ENCODE measurements at places on chromosomes 5 and 9.

- no peak for DNase-seq
Measured at GRCh38 chr5:176540956-176541337, 3.7 kb upstream of the RNF44 start.

GRCh38 chr9:93297659-93298497 is 113.9 kb downstream of the WNK2 start:
- no peak for DNase-seq

GRCh38 chr5:111810112-111810511 is 53.1 kb upstream of the NREP start:
- DNase-seq, result no peak

GRCh38 chr9:12915366-12915954 is 140.6 kb downstream of the LURAP1L start:
- DNase-seq, result no peak

GRCh38 chr5:92800365-92800764 is 780.7 kb downstream of the NR2F1-AS1 start:
- no peak for DNase-seq

- no peak for DNase-seq
Measured at GRCh38 chr9:97763874-97764273, 66.7 kb upstream of the XPA start.

- DNase-seq, result no peak
Measured at GRCh38 chr9:35103660-35104191, 795 bp upstream of the STOML2 start.

DNA sequence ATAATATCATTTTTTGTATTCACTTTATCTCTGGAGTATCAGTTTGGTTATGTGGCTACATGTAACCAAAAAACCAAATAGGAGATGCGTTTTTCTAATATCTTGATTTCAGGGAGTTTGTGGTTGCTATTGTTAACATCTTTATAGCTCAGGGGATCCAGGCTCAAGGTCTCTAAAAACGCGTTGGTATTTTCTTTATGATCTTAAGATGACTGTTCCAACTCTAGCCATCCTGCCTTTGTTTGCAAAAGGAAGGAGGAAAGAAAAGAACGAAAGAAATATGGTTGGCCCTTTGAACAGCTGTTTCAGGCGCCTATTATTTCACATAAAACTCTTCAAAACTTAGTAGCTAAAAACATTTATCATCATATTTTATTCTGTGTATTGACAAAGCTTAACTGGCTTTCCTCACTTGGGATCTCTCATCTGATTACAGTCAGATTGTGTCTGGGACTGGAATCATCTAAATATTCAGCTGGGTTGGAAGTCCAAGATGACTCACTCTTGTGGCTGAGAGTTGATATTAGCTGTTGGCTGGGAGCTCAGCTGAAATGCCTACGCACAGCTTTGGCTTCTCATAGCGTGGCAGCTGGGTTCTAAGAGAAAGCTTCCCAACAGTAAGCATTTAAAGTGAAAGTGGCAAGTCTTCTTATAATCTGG is 60.1 kb downstream of the FAM174A start:
- DNase-seq, result no peak

DNA sequence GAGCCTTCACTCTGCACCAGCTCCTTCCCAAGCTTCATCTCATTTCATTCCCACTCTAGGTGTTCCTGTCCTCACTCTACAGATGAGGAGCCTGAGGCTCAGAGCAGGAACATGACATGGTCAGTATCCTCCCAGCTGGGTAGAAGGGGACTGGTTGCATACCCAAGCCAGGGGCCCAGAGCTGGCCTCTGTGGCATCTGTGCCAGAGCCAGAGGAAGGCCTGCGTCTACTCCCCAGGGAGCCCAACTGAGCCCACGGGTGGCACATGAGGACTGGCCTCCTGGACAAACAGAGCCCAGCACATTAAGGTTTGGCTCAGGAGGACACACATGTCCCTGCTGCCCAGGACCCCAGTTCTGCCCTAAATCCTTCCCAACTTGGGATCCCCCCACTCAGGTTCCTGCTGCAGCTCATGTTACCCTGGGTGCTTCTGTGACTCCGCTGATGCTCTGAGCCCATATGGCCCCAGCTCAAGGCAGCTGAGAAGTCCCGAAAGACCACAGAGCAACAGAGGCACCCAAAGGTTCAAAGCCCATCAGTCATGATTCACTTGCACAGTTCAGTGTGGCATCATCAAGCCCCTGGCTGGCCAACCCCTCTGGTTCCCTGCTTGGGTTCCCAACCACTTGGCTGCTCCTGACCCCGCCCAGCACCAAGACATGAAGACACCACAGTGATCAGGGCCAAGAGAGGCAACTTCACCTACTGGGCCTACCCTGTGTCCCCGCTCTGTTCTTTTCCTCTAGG is 8.5 kb upstream of the NEURL1B start:
- no peak for DNase-seq

DNA sequence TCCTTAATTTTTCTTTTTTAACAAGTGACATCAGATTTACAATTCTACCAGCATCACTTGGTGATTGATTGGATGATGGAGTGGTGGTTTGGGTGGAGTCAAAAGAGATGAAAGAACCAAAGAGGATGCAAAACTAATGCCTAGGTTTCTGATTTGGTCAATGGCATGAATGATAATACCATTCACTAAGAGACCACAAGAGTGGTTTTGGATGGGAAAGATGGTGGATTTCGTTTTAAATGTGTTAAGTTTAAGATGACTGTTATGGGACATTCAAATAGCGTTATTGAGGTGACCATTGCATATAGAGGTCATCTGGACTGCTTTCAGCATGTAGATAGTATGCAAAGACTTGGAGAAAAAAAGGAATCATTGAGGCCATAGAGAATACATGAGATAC is 3.6 kb downstream of the SMC5 start:
- DNase-seq, result no peak

DNA sequence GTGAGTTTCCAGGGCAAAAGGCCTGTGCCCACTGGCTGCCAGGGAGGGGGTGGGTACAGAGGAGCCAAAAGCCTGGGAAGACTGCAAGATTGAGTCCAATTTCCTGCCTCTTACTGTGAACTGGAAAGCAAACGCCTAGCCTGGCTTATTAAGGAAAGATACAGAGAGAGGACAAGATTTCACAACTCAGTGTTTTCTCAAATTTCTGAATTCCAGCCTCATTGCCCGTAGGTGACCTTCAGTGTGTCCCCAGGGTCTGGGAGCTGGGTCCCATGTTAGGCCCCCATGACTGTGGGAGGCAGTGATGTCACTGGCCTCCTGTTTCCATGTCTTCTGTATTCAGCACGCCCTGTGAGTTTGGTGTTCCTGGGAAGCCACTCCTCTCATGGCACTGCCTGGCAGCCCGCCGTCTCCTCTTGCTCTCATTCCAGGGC is 60.6 kb upstream of the PTPN3 start:
- DNase-seq, result no peak

- DNase-seq, result no peak
Measured at GRCh38 chr9:78296201-78296892, 578 bp upstream of the PSAT1 start.

- DNase-seq, result no peak
Measured at GRCh38 chr5:73369278-73369677, 79.3 kb downstream of the FOXD1 start.

- no peak for DNase-seq
Measured at GRCh38 chr5:10892147-10892910, 131.3 kb upstream of the DAP start.

DNA sequence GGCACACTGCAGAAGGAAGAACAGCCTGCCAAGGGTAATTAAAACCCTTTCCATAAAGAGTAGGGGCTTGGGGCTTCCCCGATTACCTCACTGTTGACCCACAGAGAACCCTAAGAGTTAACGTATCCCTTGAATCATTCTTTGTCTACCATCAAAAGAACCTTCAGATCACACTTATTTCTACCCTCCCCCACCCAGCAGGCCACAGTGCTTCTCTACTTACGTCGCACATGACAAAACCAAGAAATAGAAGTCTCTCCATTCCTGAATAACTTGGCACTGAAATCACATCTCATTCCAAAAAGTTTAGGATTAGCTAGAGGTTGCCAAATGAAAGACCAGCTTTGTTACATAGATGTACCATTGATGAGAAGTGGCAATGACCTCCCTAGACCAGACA is 268.7 kb upstream of the GAS1 start:
- no peak for DNase-seq

DNA sequence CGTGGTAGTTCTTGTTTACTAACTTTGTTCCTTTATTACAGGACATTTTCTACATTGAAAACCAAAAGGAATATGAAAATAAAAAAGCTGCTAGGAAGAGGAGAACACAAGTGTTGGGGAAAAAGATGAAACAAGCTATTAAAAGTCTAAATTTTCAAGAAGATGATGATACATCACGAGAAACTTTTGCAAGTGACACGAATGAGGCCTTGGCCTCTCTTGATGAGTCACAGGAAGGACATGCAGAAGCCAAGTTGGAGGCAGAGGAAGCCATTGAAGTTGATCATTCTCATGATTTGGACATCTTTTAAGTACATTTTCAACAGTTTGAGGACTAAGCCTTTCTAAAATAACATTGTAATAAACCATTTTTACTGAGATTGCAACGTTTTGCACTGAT is 23.8 kb downstream of the PHAX start:
- DNase-seq, result no peak

- no peak for DNase-seq
Measured at GRCh38 chr5:160036243-160036642, 27.3 kb downstream of the TTC1 start.

DNA sequence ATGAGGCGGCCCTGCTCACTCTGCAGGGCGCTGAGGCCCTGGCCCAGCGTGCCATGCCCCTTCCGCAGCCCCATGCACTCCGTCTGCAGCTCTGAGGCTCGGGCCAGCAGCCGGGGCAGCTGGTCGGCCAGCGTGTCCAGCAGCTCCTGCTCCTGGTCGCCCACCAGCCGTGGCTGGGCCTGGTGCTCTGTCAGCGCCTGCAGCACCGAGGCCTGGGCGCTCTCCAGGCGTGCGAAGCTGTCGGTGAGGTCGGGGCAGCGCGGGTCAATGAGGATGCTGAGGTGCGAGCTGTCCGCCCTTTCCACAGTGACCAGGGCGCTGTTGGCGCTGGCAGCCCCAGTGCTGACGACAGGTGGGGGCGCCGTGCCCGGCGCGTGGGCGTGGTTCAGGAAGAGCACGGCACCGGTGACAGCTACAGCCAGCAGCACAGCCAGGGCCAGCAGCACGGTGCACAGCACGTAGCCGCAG is 9.4 kb downstream of the FIBCD1 start:
- no peak for DNase-seq

DNA sequence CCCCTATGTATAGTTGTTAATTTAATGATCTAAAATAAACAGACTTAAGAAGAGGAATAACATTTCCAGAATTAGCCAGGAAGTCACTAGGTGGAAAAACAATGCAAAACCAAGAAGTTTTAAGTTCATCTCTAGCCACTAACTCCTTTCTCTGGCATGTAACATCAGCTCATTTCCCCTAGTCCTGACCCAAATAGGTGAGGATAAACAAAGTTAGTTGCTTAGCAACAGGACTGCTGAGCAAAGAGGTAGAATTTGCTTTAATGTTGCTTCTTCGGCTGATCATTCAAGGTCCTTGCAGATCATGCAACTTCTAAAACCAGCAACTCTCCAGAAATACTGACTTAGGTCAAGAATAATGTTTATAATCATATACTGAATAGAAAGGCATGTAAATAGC is 675.8 kb downstream of the CETN3 start:
- no peak for DNase-seq

- DNase-seq, result no peak
Measured at GRCh38 chr9:97243606-97244005, 63.9 kb upstream of the CCDC180 start.

DNA sequence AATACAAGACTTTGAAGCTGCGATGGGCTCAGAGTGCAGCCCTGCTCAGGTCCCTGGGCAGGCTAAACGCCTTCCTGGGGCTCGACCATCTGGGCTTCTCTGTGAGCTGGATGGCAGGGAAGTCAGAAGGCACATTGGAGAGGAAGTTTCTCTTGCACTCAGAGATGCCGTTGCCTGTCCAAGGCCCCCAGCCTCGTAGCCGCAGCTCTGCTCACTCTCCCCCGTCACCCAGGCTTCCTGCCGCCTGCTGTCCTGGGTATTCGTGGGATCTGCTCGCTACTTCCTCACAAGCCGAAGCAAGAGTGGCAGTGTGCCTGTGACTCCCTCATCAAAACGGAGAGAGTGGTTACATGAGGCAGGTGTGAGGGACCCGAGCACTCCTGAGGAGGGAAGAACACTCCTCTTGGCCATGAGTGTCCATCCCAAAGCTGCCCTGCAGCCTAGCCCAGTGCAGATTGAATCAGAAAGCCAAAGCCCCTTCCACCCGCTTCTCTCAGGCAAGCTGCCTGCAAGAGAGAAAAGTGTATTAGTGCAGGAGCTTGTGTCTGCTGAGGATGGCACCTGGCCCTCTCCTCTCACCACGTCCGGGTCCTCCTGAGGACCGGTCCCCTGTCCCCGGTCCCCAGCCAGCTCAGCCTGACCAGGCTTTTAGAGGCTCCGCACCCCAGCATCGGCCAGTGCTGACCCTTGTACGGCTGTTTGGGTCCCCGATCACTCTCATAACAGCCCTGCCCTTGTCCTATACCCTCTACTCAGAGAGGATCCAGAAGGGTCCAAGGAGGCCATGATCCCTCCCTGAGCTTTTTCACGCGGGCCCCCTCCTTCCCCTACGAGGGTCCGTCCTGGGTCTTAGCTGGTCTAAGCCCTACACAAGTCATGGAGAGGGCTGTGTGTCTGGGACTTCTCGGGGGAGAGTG is 7.3 kb downstream of the FCN2 start:
- no peak for DNase-seq

DNA sequence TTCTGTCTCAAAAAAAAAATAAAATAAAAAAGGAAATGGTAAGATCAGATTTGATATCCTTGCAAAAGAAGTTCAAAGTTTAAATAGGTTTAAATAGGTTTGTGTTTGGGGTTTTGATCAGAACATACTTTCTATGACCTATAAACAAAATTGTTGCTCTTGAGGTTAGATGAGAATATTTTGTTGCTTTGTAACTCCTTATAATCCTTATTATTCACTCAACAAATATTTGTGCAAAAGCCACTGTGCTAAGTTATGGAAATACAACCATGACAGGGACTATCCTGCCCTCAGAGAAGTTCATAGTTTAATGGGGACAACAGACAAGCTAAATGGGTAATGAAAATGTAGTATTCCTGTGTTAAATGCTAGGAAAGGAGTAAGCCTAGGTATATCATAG is 71.5 kb downstream of the INVS start:
- DNase-seq, result no peak

DNA sequence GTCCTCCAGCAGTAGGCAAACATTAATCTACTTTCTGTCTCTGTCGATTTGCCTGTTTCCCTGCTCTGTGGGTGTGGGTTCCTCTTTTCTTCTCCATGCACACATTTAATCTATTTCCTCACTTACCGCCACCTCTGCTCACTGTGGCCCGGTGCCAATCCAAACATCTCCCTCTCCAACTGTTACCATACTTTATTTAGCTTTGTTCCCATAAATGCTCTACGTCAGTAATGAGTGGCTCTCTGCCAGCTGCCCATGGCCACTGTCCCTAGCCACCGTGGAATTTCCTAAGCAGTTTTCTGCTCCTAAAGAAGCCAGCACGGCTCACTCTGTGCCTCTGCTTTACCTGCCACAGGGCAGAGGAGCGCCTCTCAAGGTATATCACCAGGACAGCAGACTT is 19.5 kb upstream of the GOLPH3 start:
- DNase-seq, result peak; percentile 16

GRCh38 chr5:40909723-40910122 is 426 bp downstream of the C7 start:
- DNase-seq, result no peak
